ENCODE measurements at places on chromosomes 11 and 22. TPM values are rescaled to one million over a fixed set of nuclear protein-coding genes. Genes with fewer than 3 reads are reported as not detected.
A peak's percentile ranks its signal among the peaks of the same experiment; 100 is the strongest.

- no peaks in the 10 kb centered on the region for H3K27me3 ChIP-seq
- peak overlapping the region; percentile 18 for H3K27ac ChIP-seq
- peaks cover 18% of the 10 kb centered on the region for H3K36me3 ChIP-seq
- no peak overlapping the region for H3K4me3 ChIP-seq
Measured at GRCh38 chr22:24128631-24129262, 52.5 kb upstream of the SUSD2 start.

DNA sequence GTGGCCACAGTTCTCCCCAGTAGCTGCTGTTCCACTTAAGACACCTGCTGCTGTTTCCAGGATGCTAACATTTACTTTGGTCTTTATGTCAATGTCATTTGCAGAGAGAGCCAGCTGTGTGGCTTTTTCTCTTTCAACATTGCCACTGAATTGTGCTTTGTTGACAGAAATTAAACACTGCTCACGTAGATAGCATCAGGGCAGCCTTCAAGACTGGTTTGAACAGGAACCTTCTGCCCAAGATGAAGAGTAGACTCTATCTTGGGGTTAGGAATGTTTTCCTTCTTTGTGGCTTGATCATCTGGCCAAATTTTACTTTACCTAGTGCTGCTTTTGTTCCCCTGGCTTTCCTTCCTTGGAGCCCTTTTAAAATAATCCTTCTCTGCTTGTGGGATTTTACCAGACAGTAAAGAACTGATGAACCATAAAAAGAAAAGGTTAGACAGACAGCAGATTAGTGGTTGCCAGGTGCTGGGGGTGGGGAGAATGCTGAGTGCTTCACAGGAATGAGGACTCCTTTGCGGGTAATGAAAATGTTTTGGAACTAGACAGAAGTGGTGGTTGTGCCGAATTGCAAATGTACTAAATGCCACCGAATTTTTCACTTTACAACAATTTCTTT, 22.7 kb upstream of the XBP1 start:
- peak overlapping the region; percentile 65 for H3K4me3 ChIP-seq
- peaks cover 60% of the 10 kb centered on the region for H3K4me1 ChIP-seq
- H3K27me3 ChIP-seq: no peaks in the 10 kb centered on the region
- peak; percentile 51 for DNase-seq

DNA sequence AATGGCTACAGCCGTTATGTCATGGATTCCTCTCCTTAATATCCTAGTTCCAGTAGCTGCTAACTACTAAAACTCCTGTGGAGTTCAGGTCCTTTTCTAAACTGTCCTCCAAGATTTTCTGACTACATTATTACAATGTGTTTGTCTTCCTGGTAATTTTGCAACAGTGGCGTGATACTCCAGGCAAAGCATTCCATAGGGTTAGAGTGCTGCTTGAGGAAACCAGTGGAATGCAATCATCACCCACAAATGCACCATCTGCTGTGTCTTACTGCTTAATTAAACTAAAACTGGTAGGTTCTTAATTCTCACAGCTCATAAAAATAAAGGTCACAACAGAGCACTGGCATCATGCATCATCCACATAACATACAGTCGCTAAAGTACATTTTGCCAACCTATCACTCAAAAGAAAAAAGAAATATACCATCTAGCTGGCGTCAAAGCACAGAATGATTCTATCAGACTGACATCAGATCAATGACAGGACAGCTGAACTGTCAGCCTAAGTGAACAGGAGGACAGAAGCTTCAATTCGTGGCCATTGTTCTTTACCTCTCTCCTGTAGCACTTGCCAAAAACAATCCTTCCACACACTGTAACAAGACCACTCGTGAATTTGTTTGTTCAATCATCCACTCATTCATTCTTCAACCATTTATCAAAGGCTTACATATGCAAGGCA, 182.5 kb downstream of the CADM1 start:
- DNase-seq: no peak
- no peaks in the 10 kb centered on the region for H3K36me3 ChIP-seq
- no peaks in the 10 kb centered on the region for H3K4me1 ChIP-seq
- H3K4me3 ChIP-seq: no peak overlapping the region
- H3K27ac ChIP-seq: no peak overlapping the region
- H3K27me3 ChIP-seq: peaks cover 14% of the 10 kb centered on the region

Gene SERHL2
- total RNA-seq: 1.4 TPM

Gene DNHD1
- 18.2 TPM for total RNA-seq

DNA sequence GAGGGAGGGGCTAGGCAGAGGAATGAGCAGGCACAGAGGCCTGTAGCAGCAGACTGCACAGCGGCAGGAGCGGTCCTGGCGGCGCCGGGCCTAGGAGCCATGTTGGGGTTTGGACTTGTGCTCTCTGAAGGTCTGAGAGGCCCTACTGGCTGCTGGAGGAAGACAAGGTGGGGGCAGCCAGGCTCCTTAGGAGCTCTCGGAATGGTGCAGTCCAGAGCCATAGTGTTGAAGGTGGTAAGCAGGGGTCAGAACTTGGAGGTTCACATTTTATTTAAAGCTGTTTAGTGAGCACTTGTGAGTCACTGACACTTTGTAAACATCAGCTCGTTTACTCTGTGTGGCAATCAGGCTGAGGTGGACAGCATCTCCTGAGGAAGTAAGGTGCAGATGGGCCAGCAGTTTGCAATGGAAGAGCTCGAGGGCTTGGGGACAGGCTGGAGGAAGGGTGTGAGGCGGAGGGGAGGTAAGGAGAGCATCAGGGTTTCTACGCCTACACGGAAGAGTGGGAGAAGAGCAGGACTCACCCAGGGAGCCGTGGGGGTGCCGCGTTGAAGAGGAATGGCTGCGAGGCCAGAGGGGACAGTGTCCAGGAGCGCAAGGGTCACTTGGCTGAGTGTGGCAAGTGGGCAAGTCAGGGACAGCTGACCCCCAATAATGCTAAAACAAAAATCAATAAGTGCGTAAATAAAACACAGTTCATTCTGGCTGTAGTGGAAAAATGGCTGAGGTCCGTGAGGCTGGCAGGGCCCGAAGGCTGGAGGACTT, 10.0 kb upstream of the TMEM191C start:
- H3K27ac ChIP-seq: peak overlapping the region; percentile 4
- no peaks in the 10 kb centered on the region for H3K4me1 ChIP-seq
- no peak for DNase-seq
- no peak overlapping the region for H3K4me3 ChIP-seq

- H3K36me3 ChIP-seq: no peaks in the 10 kb centered on the region
- H3K4me1 ChIP-seq: peaks cover 29% of the 10 kb centered on the region
- DNase-seq: no peak
- H3K27ac ChIP-seq: no peak overlapping the region
- no peak overlapping the region for H3K4me3 ChIP-seq
Measured at GRCh38 chr22:18115906-18116371, 5.3 kb downstream of the TUBA8 start.

- no peak overlapping the region for H3K4me3 ChIP-seq
- DNase-seq: no peak
- H3K27ac ChIP-seq: no peak overlapping the region
- H3K27me3 ChIP-seq: no peaks in the 10 kb centered on the region
- no peaks in the 10 kb centered on the region for H3K4me1 ChIP-seq
Measured at GRCh38 chr11:80417681-80418080, 976.9 kb upstream of the TENM4 start.

- no peaks in the 10 kb centered on the region for H3K36me3 ChIP-seq
- no peaks in the 10 kb centered on the region for H3K27me3 ChIP-seq
- H3K4me1 ChIP-seq: peaks cover 23% of the 10 kb centered on the region
- no peak overlapping the region for H3K4me3 ChIP-seq
Measured at GRCh38 chr22:30232716-30233218, 13.8 kb downstream of the LIF start.

DNA sequence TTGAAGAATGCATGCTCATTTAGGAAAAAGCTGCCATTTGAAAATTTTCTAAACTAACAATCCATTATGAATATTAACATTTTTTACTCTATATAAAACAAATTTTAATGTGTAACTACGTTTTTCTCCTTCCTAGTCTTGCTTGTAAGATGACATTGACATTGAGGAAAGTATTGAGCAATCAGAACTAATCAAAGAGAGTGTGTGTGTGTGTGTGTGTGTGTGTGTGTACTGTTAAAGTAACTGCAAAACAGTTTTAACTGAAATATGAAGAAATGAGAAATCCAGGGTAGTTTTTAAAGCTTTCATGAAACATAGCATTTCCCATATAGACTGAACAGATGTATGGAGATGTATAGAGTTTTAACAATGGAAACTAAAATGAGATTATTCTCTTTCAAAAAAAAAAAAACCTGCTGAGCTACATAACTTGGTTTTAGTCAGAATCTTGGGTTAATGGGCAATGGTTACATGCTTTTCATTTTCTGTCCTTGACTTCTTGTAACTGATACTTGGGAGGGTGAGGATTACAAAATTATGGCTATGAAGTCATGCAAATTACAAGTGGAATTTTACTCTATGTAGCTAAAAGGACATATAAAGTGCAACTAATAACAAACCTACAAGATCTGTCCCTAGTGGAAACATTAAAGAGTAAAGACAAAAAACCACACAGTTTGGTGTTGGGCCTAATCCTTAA, 2.0 kb downstream of the PDGFD start:
- no peak for DNase-seq
- no peak overlapping the region for H3K27ac ChIP-seq
- H3K4me3 ChIP-seq: no peak overlapping the region

DNA sequence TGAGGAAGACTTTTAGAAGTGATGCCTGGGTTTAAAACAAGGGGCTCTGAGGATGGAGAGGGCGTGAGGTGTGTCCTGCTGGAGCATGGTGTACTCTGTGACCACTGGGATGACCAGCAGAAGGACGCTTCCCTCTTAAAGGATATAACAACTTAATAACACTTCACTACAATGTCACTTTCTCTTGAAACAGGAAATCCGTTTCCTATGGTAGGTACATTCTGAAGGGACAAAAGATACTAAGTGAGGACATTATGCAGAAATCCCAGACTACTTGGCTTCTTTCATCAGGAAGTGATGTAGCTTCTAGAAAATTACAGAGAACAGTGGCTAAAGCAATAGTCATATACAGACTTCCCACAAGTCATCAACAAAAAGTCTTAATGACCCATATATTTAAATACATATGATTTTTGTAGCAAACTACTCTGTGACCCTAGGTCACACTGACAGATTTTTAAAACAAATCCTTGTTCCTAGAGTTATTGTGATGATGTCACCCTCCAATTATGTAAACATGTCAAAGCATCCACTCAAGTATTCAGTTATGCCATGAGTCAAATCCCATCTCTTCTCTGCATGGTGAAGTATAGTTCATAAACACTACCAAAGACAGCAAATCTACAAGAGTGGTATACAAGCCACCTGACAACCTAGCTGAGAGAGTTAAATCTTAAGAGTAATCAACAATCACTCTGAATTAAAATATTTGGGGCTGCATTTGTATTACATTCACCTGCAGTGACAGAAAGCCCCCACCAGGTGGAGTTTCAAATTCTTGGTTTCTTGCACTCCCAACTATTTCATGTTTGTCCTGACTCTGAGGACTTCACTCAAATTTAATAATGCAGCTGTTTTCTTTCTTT, 32.8 kb downstream of the PITPNB start:
- no peak overlapping the region for H3K4me3 ChIP-seq
- no peaks in the 10 kb centered on the region for H3K27me3 ChIP-seq
- H3K36me3 ChIP-seq: peaks cover 40% of the 10 kb centered on the region
- H3K4me1 ChIP-seq: peaks cover 30% of the 10 kb centered on the region

Gene CECR2
- 0.18 TPM for total RNA-seq

GRCh38 chr22:42440728-42441127, 8.5 kb upstream of the NFAM1 start:
- H3K36me3 ChIP-seq: no peaks in the 10 kb centered on the region
- H3K27me3 ChIP-seq: no peaks in the 10 kb centered on the region
- DNase-seq: no peak

Gene RIMBP3C
- 0.34 TPM for total RNA-seq

DNA sequence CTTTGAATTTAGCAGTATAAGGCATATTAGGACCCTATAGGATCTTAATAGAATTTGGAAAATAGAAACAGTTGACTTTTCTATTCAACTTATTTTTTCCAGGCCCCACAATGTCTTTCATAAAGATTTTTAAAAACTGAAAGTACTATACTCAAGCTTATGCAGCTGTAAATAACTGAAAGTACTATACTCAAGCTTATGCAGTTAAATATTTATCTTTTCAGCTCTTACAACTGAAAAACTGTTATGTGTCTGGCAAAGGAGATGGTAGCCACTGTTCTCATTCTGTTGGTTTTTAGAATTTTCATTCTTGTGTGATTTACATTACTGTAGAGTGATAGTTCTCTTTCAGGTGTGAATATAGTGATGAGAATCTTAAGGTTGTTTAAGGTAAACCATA, 16.5 kb downstream of the HIPK3 start:
- no peak overlapping the region for H3K27ac ChIP-seq
- no peak for DNase-seq
- no peaks in the 10 kb centered on the region for H3K4me1 ChIP-seq
- no peak overlapping the region for H3K4me3 ChIP-seq

GRCh38 chr11:97163631-97164191, 773.9 kb downstream of the JRKL start:
- no peaks in the 10 kb centered on the region for H3K4me1 ChIP-seq
- no peak overlapping the region for H3K27ac ChIP-seq
- H3K27me3 ChIP-seq: no peaks in the 10 kb centered on the region
- DNase-seq: no peak

DNA sequence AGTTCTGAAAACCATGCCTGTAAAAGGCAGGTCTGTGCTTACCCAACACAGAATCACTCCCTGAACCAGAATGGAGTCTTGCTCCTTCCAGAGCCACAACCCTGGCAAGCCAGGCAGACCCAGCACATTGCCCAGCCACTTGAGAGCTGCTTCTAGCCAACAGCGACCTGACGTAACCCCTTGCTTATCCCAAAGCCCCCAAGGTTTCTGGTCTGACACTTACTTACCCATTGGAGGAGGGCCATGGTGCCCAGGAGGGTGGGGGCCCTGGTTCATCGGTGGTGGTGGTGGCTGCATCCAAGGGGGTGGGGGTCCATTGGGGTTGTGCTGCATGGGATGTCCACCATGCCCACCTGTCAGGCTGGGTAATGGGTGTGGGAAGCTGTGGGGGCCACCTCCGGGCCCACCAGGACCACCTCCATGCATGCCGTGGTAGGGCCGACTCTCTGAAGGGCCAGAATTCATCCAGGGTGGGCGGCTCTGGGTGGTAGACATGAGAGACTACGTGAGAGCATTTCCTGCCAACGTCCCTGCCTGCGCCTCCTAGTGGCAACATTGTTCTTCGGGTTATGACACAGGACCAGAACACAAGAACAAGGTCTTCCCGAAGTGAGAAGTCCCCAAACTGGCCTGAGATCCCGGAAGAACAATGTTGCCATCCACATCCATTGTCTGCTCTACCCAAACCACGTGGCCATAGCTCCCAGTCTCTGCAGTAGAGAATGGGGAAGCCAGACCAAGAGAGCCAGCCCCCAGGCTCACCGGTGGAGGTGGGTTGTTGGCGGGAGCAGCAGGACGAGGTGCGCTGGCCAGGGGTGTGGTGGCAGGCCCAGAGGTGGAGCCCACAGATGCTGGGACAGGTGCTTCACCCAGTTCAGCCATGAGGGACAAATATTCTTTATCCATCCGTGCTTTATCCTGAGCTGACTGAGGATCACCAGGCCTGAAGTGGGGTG, 7.8 kb upstream of the PYGM start:
- peak overlapping the region; percentile 21 for H3K27ac ChIP-seq
- peak; percentile 71 for DNase-seq
- no peak overlapping the region for H3K4me3 ChIP-seq
- H3K36me3 ChIP-seq: peaks cover 85% of the 10 kb centered on the region
- H3K27me3 ChIP-seq: no peaks in the 10 kb centered on the region

Gene AGBL2
- total RNA-seq: 3.2 TPM

Gene CLDN5
- total RNA-seq: 0.47 TPM

All from activated T-helper 1 cell treated with anti-CD3 and anti-CD28 coated beads, Interleukin-12 subunit alpha, Interleukin-12 subunit beta, Interleukin-2, Interleukin-4 antibody, amounts not matched to agents 30 ng/mL and 10 ng/mL and 1 ng/mL, durations not matched to agents 14 hours and 24 hours and 36 hours (primary cell).